ENCODE measurements at places on chromosomes 1 and 21.

GRCh38 chr1:153613406-153613805 lies 469 bp upstream of the S100A16 start:
- DNase-seq = no peak

DNA sequence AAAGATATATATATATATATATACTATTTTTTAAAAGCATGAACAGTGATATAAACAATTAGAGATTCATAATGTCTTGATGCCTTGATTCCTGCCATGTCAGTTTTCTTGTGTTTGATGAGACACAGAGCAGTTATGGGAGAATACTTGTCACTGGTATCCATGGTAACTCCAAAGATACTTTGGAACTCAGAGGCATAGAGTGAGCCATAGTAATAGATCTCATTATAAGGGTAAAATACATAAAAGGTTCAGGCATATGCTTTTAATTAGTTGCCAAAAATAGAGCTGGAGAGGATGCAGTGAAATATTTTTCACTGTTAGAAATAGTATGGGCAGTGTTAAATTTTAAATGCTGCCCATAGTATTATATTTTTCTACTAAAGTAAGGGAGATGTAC lies 134.1 kb downstream of the SYT14 start:
- no peak for DNase-seq

- DNase-seq = no peak
These were observed 151.1 kb upstream of the DPT start for GRCh38 chr1:168879896-168880734.

DNA sequence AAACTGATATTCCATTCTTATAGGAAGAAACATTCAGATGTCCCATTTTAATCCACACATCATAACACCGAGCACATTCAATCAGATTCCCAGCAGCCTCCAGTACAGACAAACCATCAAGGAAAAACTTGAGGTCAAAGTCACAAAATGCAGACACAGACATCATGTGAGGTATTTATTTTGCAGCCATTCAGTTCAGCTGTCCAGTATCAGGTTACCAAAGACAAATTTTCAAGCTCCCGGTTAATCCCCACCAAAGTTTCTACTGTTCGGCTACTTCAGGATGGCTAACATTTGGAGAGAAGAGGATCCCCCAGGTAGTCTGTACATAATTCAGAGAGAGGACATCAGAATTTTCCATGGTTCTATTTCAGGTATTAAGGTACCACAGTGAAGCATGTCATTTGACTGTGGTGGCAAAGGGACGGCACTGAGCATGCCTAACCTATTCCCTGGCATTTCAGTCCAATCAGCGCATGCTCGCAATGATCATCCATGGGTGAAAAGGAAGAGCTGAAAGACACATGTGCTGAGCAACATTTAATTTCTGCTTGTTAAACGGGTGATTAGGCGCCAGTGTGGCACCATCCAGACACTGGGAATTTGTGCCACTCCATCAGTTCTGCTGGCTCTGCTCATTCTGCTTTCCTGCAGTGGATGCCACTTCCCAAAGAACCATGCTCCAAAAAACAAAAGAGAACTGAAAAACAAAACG lies 13.6 kb upstream of the NDC1 start:
- no peak for DNase-seq

DNA sequence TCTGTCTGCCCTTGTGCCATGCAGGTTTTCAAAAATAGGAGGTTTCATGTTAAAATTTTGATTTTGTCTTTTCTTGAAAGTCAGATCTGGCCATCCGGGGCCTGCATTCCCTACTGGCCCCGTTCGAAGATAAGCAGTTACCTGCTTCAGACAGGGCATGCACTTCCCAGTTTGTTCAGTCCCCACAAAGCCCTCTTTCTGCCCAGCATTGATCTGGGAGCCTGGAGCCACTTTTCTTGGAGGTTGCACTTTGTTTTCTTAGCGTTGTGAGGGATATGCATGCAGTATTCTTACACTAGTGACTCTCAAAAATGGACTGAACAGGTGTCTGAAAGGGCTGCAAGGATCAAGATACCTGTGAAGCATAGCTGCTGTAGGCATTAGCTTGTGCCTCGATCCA lies 11.5 kb downstream of the MOV10 start:
- DNase-seq = no peak
